ENCODE measurements at places on chromosomes 2 and 18.

GRCh38 chr2:32135409-32135808 lies 30.3 kb upstream of the SLC30A6 start:
- peak; percentile 77 for DNase-seq

DNA sequence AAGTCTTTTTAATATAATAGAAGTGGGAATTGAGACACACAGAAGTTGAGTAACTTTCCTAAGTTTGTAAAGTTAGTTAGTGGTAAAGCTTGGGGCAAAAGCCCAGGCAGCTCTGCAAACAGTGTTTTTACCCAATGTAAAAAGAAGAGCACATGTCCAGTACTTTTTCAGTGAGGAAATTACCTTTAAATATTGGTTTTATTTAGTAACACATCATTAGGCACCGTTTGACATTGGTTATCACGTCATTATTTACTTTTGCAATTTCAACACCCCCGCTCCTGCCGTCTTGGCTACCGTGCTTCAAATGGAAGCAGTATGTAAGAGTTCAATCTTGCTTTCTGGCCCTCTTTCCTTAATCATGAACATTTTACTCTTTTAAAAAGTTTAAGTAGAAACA lies 807.9 kb downstream of the EPHA4 start:
- DNase-seq = no peak

DNA sequence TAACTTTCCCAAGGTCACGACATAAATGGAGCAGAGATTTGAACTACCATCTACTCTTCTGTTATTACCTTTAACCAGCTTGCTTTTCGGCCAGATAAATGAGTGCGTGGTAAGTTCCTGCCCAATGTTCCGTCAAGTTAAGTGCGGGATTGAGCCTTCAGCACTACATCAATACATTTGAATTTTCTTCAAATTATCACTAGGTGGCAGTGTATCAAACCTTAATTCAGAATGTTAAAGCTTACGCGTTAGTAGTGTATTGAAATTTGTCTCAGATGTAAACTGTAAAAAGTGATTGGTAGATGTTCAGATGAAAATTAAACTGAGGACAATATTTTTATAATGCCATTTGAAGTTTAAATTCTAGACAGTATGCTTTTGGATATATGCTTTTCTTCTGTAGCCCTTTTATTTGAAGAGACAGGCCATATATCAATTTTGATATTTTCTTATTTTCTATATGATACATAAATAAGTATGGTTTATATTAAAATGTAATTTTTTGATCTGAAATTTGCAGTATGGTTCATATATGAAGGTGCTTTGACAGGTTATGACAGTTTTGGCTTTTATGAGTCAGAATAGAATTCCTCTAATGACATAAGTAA lies 681.3 kb downstream of the ADCYAP1 start:
- peak; percentile 19 for DNase-seq

DNA sequence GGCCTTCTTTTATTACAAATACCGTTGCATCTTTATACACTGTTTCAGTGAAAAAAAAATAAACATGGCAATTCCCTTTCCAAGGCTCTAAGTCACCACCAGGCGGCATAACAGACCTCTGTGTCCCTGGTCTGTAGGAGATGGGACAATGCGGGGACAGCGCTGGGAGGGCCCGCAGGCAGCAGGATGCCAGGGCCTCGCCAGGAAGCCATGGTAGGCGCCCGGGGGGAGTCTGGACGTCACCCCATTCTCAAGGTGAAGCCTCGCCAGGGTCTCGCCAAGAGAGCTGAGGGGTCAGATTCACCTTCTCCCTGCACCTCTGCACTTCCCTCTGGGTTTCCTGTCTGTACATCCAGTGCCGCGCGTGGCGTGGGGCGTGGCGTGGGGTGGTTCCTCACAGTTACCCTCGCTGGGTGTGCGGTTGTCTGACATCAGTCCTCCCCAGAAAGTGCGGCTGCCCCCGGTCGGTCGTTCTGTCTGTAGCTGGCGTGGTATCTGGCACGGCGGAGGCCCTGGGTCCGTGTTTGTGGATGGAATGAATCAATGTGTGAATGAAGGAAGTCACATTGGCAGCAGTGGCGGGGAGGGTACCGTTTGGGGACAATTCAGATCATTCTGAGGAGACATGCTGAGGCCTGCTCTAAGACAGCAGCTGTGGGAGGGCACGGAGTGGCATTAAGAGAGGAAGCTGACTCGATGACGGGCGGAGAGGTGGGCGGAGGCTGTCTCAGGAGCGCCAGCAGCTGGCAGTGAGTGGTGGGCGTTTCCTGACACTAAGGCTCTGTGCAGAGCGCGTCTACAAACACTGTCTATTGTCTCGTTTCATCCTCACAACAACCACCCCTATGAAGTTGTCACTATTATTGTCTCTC lies 46.0 kb downstream of the LRRFIP1 start:
- DNase-seq = peak; percentile 45

GRCh38 chr2:24832931-24833701 lies 39.9 kb downstream of the CENPO start:
- DNase-seq = no peak

Measured in fibroblast of skin of right quadriceps (primary cell).